IPS DF 19.7 (cell line): ENCODE measurements at places on chromosomes 3 and 15.

DNA sequence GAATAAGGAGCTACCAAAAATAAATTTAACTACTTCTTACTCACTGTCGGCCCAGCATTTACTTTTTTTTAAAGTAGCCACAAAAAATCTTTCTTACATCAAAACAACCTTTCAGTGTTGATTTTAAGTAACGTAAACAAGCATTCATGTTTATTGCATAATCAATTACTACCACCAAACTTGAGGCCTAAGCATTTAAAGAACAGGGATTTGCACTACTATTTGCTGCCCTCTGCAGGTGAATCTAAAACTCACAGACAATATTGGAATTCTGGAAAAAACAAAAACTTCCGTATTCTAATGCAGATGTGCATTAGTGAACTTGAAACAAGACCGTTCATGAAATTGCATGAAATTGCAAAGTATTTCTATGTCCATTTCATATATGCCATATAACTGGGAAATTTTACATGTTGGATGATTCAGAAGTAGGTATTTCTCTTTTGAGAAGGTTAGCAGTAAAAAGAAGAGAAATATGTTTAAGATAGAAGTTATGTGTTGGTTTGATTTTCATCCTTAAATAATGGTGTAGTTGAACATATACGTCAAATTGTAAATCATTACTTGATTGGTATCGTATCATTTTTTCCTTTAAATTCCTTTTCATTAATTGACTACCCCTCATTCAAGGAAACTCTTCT lies 55.6 kb downstream of the CGGBP1 start:
- DNase-seq: no peak

GRCh38 chr15:85120351-85121113 lies 138.9 kb downstream of the PDE8A start:
- no peak for DNase-seq

GRCh38 chr3:32571192-32571485 lies 481 bp upstream of the DYNC1LI1 start:
- no peak for DNase-seq

DNA sequence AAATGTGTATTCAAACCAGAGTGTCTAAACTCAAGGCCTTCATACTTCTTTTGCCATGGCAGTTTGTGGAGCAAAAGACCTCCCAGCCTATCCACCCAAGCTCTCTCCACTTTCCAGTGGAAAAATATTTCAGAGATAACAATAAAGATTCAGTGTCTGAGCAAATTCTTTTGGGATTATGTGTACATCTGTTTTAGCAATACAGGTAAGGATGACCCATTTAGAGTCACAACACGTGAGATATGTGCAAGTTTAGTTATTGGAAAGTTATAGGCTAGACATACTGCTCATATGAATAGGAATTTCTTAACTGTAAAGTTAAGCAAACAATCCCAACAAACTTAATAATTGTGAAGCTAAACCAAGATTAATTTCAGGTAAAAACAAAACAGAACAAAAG lies 174.5 kb upstream of the LRIG1 start:
- DNase-seq: no peak

DNA sequence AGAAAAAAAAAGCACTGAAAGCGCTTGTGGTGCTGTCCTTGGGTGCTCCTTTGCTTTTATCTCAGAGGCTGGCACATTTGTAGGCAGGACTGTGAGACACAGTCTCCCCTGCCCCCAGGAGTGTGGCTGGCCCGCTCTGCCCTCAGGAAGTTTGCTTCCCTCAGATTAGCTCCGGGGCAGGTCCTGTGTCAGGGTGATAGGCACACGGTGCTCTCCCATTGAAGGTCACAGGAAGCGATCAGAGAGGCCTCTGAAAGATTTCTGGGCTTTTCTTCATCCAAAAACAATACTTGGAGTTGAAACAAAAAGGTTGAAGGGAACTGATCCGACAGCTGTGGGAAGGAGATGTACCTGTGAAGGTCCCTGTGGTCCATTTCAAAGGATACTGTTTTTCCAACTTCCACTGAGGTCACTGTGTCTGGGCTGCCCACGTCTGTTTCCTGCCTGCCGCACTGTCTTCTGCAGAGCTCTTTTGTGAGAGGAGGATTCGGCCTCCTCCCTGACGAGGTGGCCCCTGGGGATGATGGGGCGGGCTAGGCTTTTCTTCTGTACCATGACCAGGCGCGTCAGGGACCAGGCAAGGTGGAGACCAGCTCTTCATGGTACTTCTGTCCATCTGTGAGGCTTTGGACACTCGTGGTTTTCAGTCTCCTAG lies 330.5 kb upstream of the CTDSPL start:
- no peak for DNase-seq

GRCh38 chr15:32029409-32029861 lies 880 bp upstream of the CHRNA7 start:
- DNase-seq: no peak

DNA sequence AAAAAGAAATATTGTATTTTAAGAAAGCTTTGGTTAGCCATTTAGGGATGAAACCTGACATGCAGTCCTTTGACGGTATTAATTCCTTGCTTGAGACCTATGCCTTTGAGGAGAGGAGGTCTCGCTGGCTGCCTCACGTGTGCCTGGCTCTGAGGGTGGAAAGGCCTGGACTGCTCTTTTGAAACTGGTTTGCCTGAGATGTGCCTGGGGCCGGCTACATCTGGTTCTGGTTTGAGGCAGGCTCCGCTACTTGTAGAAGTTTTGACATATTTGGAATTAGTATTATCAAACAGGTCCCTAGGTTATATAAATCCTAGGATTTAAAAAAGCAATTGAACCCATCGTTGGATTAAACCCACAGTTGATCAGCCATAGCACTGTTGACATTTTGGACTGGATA lies 6.5 kb downstream of the NISCH start:
- DNase-seq: no peak

- DNase-seq: no peak
Measured at GRCh38 chr3:185172086-185173049, 19.5 kb upstream of the C3orf70 start.
